ENCODE measurements at places on chromosomes 2 and 18.

GRCh38 chr2:101833890-101834523 is 136.5 kb downstream of the MAP4K4 start:
- DNase-seq, result no peak

DNA sequence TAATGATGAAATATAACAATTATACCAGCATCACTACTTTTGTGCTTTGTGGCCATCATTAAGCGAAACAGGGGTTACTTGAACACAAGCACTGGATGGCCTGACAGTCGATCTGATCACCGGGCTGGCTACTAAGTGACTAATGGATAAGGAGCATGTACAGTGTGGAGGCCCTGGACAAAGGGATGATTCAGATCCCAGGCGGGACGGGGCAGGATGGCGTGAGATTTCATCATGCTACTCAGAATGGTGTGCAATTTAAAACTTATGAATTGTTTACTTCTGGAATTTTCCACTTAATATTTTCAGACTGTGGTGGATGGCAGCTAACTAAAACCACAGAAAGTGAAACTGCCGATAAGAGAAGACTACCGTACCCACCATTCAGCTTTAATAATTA is 7.0 kb upstream of the CLIP4 start:
- no peak for DNase-seq

GRCh38 chr2:120556911-120557310 is 178.8 kb upstream of the GLI2 start:
- DNase-seq, result no peak

DNA sequence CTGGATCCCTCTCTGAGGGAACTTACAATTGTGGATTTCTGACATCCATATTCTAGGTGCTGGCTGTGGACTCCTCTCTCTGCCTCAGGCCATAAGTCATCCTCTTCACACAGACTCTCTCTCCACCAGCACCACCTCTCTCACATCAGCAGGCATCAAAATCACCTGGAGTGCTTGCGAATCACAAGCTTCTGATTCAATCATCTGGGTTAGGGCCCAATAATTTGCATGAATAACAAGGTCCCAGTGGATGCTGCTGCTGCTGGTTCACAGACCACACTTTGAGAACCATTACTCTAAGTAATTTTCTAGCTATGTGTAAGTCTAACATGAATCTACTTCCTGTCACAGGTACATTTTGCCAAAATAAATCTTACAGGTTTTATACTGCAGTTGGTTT is 214.9 kb downstream of the DSEL start:
- no peak for DNase-seq

DNA sequence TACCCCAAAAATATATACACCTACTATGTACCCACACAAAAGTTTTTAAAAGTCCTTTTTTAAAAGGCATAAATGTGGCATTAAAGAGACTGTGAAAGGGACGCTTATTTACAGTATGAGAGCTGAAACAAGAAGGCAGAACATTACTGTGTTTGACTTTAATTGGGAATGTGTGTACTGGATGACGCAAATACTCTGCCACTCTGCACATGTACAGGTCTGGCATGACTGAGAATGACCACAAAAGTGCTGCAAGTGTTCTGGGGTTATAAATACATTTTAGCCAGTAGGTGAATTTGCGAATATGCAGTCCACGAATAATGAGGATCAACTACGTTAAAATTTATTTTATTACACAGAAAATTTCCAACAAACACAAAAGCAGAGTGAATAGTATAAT is 11.4 kb downstream of the DARS1 start:
- no peak for DNase-seq

DNA sequence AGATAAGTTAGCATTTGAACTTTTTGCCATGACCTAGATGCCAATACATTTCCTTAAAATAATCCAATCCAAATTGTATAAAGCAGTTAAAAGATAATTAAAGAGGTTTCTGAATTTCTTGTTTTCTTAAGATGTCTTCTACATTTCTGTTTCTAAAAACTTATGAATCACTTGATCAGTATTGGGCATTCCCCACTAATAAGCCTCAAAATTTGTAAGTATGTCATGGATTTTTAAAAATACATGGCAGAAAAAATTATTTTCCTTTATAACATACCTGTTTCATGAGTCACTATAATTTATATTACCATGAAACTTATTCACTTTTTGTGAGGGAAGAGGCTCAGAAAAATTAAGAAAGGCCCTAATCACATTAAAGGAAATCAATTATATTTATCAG is 90.3 kb upstream of the TFPI start:
- no peak for DNase-seq

DNA sequence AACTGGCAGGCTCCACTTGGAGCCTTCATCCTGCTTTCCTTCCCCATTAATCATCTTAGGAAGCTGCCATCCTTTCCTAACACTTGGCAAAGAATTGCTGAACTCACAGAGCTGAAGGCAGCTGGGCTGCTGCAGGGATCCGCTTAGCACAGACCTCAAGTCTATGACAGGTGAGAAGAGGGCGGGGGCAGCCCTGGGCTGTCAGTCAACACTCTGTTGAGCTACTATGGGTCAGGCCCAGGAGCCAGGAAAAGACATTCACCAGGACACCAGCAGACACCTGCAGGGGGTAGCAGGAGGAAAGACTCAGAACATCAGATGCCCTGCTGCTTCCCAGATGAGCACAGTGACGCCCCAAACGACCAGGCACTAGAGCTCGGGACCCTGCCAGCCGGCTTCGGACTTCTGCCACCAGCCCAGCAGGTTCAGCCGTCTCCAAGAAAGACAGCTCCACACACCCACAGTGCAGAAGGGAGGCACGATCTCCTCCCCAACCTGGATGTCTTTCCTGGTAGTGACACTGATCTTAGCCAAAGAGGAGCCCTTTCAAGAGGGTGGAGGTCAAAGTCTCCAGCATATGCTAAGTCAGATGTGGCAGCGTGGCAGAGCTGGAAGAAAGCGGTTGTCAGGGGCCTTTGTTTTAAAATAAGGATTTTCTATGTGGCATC is 55.2 kb downstream of the SNORC start:
- no peak for DNase-seq

DNA sequence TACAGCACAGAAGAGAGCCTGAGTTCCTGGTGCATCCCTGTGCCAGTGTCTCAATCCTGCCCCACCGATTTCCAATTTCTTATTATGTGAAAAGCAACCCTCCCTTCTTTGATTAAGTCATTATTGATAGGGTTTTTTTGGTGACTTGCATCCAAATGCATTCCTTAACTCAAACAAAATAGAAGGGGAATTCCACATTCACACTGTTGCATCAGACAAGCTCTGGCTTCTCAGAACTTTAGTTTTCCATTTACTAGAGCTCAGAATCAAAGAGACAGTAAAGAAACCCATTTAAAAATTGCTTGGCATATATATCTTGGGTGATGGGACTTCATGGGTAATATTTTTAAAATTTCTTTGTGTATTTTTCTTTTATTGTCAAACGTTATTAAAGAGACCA is 13.8 kb upstream of the TMEM200C start:
- no peak for DNase-seq
